NCI-H1417 treated with DMSO at 0.1 percent for 48 hours (cell line): ENCODE measurements at places on chromosomes 13 and 19.

DNA sequence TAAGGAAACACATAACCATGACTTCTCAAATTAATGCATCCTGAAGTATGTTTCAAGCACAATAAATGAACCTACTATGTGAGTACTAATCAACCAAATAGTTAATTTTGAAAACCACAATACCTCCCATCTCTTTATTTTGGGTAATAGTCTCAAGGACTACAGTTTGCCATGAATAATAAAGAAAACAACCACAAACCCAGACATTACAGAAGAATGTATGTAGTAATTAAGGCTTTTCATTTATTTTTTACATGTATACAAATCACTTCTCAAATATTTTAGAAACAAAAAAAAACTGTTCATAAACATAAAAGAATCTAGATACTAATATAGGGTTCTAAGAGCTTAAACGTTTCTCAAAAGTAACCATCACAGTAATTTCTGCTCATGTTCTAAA, 6.8 kb downstream of the KATNAL1 start:
- DNase-seq, result no peak

- no peak for DNase-seq
Observed at GRCh38 chr13:102620516-102620915, 23.7 kb downstream of the TPP2 start.

- DNase-seq, result no peak
Observed at GRCh38 chr19:53908106-53908934, 758 bp upstream of the CACNG7 start.

- no peak for DNase-seq
Observed at GRCh38 chr13:64033921-64034320, 2618.3 kb upstream of the PCDH20 start.

DNA sequence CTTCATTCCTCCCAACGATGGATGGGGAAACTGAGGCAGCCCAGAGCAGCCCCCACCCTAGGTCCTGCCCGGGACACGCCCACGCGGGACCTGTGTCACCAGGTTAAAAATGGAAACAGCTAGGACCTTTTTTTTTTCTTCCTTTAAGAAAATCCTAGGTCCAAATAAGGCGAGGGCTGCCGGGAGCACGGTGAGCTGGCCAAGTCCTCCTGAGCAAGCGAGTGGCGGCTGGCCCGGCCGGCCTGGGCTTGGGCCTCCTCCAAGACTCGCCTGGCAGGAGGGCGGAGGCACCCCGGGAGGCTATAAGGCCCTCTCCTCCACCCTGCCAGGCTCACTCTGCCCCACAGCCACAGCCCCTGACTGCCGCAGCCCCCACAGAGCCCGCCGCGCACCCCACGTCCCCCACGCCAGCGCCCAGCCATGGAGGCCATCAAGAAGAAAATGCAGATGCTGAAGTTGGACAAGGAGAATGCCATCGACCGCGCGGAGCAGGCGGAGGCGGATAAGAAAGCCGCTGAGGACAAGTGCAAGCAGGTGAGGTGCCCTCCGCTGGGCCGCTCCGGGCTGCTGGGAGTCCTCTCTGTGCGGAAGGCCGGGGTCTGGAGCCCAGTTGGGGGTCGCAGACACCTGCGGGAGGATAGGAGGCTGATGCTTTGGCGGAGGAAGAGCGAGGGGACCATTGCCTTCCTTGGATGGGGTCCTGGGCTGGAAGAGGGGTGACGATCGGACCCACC, 8.9 kb upstream of the TPM4 start:
- no peak for DNase-seq

GRCh38 chr19:48454150-48454730, 1.1 kb upstream of the KCNJ14 start:
- no peak for DNase-seq

- DNase-seq, result no peak
Observed at GRCh38 chr19:42284591-42285341, 15.7 kb downstream of the CIC start.

GRCh38 chr19:18282788-18283141, 1.3 kb upstream of the JUND start:
- no peak for DNase-seq

GRCh38 chr19:30648866-30649862, 277.0 kb downstream of the ZNF536 start:
- DNase-seq, result no peak

DNA sequence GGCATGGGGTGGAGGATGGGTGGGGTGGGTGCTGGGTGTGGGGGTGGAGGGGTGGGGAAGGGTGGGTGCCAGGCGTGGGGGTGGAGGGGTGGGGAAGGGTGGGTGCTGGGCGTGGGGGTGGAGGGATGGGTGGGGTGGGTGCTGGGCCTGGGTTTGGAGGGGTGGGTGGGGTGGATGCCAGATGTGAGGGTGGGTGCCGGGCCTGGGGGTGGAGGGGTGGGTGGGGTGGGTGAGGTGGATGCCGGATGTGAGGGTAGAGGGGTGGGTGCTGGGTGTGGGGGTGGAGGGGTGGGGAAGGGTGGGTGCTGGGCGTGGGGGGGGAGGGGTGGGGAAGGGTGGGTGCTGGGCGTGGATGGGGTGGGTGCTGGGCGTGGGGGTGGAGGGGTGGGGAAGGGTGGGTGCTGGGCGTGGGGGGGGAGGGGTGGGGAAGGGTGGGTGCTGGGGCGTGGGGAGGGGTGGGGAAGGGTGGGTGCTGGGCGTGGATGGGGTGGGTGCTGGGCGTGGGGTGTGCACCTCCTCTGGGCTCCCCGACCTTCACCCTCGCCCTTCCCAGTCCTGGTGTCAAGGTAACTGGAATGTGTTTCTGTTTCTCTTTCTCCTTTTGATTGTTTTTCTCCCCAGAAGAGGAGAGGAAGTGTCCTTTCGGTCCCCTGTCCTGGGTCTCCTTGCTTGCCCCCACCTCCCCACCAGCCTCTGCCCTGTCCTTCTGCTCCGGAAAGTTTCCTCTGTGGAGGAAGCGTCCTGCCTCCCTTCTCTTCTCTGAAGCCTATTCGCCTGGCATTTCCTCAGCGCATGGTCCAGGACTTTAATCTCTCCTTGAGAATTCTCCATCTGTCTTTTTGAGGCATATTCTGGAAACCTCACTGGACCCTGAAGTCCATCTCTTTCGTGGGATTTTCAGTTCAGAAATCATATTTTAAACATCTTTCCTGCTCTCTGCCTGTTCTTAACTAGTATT, 22.9 kb upstream of the CFAP97D2 start:
- no peak for DNase-seq

DNA sequence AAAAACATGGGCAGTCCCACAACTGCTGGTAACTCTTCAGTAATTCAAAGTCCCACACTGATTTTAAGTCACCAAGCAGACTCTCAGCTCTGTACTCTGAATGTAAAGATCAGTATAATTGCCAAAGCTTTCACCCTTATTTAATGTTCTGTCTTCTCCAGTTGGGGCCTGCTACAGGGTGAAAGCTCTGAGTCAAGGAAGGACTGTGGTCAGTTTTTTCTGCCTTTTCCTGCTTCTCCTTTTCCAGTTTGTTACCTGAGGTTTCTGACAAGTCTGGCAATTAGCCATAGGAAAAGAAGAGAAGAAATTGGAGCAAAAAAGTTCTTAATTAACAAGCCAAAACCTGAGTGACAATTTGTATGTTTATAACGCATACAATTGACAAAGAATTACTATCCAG, 279.3 kb downstream of the RBM26 start:
- no peak for DNase-seq

DNA sequence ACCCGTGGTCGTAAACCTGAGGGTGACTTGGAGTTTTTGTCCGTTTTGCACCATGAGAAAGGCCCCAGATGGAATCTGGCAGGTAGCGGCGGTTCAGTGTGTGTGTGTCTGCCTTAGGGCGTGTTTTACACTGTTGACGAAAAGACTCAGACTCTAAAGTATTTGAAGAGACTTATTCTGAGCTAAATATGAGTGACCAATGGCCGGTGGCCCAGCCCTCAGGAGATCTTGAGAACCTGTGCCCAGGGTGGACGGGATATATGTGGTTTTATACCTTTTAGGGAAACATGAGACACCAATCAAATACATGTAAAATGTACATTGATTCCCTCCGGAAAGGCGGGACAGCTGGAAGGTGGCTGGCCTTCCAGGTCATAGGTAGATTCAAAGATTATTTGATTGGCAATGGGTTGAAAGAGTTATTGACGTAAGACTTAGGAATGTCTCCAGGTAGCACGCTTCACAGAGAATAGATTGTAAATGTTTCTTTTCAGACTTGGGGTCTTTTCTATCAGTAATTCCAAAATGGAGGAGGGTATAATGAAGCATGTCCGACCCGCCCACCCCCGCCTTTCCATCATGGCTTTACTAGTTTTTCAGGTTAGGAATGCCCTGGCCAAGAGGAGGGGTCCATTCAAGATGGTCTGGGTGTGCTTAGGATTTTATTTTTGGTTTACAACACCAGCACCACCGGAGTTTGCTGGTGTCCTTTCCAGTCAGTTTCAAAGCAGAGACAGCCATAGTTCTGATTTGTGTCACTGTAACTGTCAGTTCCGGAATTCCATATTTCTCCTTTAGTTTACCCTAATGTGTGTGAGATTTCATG, 1.0 kb upstream of the ZNF529 start:
- DNase-seq, result no peak

DNA sequence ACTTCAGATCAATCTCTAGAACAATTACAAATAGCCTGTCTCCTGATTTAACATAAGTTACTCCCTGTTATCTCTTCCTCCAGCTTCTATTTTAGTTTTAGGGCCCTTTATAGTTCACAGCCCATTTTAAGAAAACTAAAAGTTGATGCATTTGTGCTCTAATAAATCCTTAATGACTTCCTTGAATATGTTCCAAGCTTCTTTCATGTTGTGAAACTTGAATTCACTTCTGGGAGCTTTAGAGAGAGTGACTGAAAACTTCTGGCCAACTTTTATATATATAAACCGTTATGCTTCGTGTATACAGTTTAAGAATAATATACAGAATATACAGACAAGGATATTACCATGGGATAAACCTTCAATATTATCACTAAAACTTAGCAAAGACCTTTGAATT, 366.8 kb downstream of the TBC1D4 start:
- DNase-seq, result no peak

- DNase-seq, result no peak
Observed at GRCh38 chr13:110572778-110573118, 11.2 kb upstream of the RAB20 start.

- no peak for DNase-seq
Observed at GRCh38 chr19:571566-571974, 826 bp upstream of the BSG start.

DNA sequence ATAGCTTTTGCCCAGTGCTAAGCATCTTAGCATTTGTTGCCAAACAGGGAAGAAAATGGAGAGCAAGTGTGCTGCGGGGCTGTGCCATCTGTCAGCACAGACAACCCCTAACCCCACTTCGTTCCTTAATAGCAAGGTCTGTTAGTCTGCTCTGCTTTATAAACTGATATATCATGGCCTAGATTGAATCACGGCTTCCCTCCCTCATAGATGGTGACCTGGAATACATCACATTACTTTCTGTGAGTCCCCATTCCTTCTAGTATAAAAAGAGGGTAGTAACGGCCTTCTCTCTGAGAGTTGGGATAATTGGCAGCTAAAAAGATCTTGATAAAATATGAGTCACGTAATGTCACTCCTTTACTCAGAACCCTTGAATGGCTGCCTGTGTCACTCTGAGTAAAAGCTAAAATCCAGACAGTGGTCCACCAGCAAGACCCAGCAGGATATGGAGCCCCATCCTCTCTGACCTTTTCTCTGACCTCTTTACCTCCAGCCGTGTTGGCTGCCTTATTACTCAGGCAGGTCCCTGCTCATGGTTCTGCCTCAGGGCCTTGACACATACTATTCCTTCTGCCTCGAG, 151.7 kb downstream of the DLEU7 start:
- no peak for DNase-seq

GRCh38 chr13:70385852-70386251, 277.6 kb upstream of the KLHL1 start:
- DNase-seq, result no peak

- no peak for DNase-seq
Observed at GRCh38 chr19:1046836-1047695, 7.2 kb downstream of the ABCA7 start.
